ENCODE measurements at places on chromosomes 1 and 21.

DNA sequence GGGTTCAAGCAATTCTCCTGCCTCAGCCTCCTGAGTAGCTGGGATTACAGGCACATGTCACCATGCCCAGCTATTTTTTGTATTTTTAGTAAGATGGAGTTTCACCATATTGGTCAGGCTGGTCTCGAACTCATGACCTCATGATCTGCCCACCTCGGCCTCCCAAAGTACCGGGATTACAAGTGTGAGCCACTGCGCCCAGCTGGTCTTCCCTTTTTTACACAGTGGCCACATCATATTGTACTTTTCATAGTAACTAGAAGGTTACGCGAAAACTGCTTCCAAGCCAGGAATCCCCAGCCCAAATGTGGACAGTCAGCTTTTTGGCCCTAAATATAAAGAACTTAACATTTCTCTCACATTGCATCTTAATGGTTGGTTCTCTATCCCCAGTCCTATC lies 4.2 kb downstream of the VASH2 start:
- DNase-seq, result no peak

DNA sequence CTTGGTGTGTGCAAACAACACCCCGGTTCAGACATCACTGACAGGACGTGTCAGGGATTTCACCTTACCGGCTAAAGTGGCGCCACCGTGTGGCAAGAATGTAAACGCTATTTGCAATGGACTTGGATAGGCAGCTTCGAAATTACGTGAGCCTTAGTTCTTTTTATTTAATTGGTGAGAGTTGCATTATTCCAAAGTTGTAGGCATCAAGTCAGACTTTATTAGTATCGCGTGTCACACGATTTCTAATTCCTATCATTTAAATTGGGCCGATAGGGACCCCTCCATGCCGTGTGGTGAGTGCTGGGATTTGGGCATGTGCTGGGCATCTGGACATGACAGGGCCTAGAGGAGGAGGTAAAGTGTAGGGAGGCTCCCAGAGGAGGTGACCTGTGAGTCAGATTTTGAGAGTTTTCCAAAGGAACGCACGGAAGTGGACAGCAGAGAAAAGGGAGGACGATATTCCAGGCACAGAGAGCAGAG lies 14.5 kb upstream of the CPT2 start:
- peak; percentile 82 for DNase-seq

DNA sequence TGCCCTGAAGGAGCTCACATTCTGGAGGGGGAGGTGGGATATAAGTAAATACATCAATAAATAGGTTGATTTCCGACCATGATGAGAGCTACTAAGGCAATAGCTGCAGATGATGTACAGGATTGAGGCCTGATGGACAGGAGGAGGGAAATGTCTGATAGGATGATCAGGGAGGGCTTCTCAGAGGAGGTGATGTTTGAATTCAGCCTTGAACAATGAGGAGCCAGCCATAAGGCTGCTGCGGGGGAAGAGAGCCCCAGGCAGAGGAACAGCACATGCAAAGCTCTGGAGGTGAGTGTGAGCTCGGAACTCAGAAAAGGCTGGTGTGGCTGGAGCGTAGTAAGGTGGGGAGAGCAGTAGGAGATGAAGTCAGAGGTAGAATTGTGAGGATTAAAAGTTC lies 411.7 kb downstream of the PTPRU start:
- peak; percentile 29 for DNase-seq

DNA sequence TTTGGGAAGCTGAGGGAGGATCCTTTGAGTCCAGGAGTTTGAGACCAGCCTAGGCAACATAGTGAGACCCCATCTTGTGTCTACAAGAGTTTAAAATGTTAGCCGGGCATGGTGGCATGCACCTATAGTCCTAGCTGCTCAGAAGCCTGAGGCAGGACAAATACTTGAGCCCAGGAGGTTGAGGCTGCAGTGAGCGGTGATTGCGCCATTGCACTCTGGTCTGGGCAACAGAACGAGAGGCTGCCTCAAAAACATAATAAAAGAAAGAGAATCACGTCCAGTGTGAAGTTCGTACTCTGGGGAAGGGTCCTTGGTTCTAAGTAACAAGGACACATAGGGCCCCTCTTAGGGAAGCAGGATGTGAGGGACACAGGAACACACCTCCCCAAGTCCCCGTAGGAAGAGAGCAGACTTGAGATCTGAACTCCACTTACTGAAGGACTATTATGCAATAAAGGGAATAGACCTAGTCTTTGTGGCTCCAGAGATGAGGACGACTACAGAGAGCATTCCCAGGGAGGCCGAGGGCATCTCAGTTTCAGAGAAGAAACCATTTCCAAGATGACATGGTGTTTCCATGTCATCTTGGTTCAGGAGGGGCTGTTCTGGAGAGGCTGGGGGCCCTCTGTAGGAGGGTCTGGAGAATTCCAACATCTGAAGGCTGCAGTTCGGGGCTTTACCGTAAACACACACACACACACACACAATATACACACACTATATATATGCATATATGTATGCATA lies 10.8 kb upstream of the ENO1 start:
- no peak for DNase-seq

DNA sequence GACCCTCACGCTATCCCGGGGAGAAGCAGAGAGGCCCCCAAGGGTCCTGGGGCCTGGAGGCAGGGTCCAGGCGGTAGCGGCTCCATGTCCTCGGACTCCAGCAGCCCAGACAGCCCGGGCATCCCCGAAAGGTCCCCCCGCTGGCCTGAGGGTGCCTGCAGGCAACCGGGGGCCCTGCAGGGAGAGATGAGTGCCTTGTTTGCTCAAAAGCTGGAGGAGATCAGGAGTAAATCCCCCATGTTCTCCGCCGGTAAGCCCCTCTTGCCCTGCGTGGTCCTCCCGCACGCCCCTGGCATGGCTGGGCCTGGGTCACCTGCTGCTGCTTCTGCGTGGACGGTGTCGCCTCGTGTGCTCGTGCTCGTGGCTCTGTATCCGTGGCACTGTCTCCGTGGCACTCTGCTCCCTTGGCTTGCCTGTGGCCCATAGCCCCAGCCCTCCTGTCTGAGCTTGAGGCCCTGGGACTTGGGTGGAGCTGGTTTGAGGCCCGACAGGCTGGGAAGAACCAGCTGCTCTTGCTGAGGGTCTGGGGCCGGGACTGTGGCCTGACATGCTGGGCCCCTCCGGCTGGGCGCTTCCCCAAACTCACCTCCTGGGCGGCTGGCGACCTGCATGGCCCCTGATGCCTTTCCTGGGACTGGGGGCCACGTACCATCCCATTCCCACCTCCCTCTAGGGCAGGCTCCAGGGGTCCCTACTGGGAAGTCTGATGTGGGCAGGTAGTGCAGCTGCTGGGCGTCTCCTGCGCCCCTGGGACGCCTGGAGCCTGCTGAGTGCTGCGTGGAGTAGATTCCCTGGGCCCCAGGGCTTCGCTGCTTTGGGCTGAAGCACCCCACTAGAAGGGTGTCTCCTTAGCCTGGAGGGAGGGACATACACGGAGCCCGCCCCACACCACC lies 23.5 kb downstream of the PANK4 start:
- no peak for DNase-seq

DNA sequence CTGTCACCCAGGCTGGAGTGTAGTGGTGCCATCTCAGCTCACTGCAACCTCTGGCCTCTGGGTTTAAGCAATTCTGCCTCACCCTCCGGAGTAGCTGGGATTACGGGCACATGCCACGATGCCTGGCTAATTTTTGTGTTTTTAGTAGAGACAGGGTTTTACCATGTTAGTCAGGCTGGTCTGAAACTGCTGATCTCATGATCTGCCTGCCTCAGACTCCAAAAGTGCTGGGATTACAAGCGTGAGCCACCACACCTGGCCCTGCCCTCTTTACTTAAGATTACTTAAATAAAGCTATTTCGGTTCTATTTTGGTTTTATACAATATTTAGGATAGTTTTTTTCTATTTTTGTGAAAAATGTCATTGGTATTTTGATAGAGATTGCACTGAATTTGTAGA lies 15.3 kb upstream of the KCTD3 start:
- no peak for DNase-seq

- DNase-seq, result no peak
Observed at GRCh38 chr1:27622828-27623227, 12.2 kb downstream of the FGR start.

GRCh38 chr21:26847002-26847401 lies 1.8 kb upstream of the ADAMTS1 start:
- no peak for DNase-seq

GRCh38 chr21:37878946-37879660 lies 37.2 kb downstream of the KCNJ6 start:
- no peak for DNase-seq

DNA sequence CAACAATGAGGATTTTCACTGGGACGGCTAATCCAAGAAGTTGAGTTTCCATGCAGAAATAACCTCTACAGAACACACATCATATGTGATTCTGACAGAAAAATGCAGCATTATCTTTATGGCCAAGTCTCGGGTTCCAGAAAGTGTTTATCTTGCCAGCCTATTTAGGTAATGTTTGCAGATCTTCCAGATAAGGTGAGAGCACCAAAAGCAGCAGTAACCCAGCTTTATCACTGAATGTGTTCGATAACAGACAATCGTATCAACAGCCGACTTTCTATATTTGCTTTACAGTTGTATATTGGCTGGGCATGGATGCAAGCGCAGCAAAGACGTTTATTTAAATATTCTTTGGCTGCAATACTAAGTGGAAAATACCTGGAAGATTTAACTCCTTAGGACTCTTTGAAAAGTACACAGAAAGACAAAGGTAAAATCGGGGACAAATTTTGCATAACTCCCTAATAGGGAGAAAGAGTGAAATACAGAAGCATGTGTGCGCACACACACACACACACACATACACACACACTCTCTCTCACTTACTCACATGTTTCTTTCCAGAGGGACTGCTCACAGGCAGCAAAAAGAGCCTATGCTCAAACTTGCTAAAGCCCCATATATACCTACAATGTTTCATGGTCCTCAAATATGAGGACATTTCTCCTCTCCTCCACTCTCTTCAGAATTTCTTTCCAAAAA lies 3.0 kb upstream of the CTSK start:
- DNase-seq, result no peak

- DNase-seq, result no peak
Observed at GRCh38 chr1:200128944-200129879, 101.7 kb downstream of the NR5A2 start.

DNA sequence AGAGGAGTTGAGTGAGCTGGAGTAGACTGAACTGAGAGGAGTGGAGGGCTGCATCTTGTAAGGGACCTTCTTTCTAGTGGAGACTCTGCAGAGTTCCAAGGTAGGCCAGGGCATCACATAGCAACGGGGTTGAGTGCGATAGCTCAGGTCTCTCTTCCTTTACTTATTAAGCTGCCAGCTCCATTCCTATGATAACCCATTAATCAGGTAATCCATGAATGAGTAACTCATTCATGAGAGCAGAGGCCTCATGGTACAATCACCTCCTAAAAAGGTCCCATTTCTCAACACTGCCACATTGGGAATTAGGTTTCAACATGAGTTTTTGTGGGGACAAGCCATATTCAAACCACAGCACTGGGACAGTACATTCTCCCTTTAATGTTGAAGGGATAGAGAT lies 21.3 kb downstream of the VN1R5 start:
- DNase-seq, result no peak

- DNase-seq, result no peak
Observed at GRCh38 chr1:93322349-93322748, 23.4 kb upstream of the DR1 start.

- no peak for DNase-seq
Observed at GRCh38 chr1:206589206-206589605, 23.1 kb downstream of the EIF2D start.

DNA sequence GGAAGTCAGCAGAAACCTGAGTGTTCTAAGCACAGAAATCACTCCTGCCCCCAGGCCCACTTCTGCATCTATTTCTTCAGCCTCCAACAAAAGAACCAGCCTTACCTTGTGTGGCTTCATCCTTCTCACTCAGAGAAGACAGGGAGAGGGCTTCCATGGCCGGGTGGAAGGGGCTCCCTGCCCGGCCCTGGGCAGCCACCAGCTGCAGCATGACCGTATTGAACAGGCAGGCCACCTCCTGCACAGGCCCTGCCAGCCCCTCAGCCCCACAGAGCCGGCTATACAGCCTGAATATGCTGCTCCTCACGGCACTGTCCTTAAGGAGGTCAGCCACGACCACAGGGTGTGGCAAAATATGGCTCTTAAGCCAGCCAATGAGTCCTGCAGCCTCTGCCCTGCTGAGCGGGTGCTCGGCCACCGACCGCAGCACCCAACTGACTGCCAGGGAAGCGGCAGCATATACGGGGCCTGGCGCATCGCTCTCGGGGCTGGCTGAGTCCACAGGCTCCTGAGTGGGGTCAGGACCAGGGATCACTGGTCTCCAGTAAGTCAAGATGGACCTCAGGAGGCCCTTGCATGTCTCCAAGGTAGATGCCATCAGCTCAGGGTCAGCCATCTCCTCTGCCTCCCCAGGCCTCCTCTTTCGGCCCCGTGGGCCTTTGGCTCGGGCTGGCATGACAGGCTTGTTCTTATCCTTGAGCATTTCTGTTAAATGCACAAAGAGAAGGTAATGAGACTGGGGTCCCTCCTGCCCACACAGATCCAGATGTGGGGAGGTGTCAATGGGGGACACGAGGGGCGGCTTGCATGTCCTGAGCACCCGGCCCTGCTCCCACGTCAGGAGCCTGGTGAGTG lies 17.9 kb downstream of the MRAP start:
- peak; percentile 35 for DNase-seq

DNA sequence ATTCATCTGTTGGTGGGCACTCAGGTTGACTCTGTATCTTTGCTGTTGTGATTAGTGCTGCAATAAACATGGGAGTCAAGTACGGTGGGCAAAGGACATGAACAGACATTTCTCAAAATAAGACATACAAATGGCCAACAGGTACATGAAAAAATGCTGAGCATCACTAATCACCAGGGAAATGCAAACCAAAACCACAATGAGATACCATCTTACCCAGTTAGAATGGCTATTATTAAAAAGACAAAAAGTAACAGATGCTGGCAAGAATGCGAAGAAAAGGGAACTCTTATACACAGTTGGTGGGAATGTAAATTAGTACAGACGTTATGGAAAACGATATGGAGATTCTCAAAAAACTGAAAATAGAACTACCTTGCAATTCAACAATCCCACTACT lies 98.9 kb downstream of the TMEM53 start:
- DNase-seq, result no peak

DNA sequence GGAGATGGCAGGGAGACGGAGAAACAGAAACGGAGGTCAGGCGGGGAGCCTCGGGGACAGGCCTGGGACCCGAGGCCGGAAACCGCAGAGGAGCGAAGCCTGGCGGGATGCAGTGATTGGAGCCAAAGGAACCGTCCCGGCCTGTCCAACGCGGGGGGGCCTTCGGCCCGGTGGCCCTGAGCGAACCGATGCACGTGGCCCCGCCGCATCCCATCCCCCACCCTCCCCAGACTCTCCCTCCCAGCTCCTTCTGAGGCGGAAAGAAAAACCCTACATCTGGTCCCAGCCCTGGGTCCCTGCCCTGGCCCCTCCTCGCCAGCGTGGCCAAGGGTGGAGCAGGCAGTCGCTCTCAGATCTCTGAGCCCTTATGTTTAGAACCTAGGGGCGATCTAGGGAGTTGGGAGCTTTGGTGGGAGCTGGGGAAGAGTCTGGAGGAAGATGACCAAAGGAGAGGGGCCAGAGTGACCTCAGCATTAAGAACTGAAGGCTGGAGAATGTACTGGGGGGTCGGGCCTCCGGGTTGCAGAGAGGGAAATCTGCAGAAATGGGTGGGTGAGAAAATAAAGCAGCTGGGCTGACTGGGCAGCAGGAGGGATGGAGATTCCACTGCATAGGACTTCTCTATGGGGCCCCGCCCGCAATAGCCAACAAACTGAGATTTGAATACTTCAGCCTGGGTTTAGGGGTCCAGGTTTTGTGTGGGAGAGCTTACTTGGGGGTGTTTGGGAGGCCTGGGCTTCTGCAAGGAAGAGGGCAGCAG lies 1.5 kb upstream of the CRABP2 start:
- DNase-seq, result peak; percentile 93
